ENCODE measurements at places on chromosomes 6 and 20.
A peak's percentile ranks its signal among the peaks of the same experiment; 100 is the strongest.

GRCh38 chr6:110852773-110853172 lies 21.8 kb upstream of the AMD1 start:
- DNase-seq, result no peak

GRCh38 chr20:62888406-62888805 lies 26.8 kb upstream of the TCFL5 start:
- no peak for DNase-seq

DNA sequence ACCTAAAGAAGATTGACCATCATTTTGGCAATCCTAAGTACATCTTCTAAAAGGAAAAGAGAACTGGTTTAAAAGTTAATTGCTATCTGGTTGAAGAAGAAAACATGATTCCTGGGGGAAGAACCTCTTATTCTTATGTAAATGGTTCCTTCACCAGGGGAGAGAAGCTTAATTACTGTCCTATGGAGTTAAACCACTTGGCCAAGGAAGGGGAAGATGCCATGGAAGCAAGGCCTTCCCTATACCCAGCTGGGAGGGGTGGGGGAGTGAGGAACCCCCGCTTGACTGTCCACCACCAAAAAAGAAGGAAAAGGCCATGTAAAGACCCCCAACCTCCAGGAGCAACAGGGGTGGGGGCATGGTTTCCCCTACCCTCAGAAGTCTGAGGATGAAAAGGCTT lies 962.1 kb downstream of the GRIK2 start:
- DNase-seq, result no peak

GRCh38 chr20:59804347-59804746 lies 129.1 kb downstream of the SYCP2 start:
- no peak for DNase-seq

DNA sequence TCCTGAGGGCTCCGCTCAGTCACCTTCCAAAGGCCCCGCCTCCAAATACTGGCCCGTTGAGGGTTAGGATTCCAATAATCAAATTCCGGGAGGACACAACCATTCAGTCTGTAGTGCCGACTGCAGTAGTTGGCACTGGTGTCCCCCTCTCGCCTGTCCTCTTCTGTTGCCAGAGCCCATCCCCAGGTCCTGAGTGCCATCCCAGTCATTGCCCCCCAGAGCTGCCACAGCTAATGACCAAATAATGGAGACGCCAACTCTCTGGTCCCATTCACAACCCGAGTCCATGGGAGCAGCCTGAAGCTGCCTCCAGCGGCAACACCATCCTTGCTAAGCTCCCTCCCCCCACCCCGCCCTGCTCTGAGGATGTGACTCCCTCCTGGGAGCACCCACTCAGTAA lies 115.9 kb downstream of the JPH2 start:
- DNase-seq, result no peak

DNA sequence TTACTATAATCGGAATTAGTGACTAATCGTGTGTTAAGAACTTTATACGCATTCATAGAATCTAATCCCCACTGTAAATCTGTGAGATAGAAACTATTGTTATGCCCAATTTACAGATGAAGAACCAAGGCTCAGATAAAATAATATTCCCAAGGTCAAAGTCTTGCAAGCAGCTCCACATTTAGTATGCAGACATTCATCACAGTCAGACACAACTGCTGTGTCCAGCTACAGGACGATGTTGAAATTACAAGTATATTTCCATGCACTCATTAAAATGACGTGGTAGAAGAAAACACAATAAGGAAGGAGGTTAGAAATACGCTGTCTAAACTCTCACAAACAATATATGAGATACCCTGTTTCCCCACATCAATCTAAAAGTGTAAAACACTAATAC lies 82.5 kb downstream of the PREX1 start:
- DNase-seq, result peak; percentile 23

DNA sequence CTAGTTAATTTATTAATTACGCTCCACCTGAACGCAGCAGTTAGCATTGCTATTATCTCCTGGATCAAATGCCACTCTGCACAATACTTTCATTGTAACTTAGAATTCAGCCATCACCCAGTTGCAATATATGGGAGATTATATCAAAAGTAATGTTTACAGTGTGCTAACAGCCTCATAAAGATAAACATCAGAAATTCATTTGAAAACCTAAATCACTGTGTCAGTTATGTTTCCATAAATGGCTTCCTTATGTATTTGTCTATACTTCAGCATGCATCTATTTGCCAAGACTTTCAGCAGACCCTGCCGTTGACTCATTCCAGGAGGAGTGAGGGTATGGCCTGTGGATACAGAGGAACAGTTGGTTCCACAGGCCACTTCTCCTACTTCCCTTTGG lies 300.1 kb downstream of the TFAP2B start:
- DNase-seq, result peak; percentile 81

DNA sequence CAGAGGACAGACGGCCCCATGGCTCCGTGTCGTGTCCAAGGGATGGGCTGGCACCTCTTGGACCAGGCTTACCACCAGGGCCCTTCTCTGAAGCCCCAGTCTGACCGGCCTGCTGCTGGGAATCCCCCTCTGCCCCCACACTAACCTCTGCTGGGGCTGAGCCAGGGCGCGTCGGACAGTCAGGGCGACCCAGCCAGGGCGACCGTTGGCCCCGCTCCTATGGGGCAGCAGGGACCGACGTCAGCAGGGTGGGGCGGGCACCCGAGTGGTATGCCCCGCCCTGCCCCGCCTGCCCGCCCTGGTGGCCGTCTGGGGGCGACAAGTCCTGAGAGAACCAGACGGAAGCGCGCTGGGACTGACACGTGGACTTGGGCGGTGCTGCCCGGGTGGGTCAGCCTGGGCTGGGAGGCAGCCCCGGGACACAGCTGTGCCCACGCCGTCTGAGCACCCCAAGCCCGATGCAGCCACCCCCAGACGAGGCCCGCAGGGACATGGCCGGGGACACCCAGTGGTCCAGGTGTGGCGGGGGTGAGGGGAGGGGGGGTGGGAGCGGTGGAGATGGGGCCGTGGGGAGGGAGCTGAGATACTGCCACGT lies at the start of gene SLC17A9:
Gene SLC17A9 (plus strand): TSS at position 337 of the 595 bp plus-strand sequence. CDS start 122 bp downstream, at position 459.
- no peak for DNase-seq

GRCh38 chr6:110731196-110731595 lies 84.1 kb downstream of the CDK19 start:
- DNase-seq, result peak; percentile 86

- no peak for DNase-seq
Measured at GRCh38 chr6:119540417-119540816, 190.9 kb upstream of the MAN1A1 start.

GRCh38 chr20:58751979-58752378 lies 59.4 kb downstream of the NPEPL1 start:
- DNase-seq, result no peak

GRCh38 chr6:43517505-43518357 lies 842 bp downstream of the POLR1C start:
- no peak for DNase-seq

- no peak for DNase-seq
Measured at GRCh38 chr20:17798601-17799000, 98.8 kb downstream of the BANF2 start.

- no peak for DNase-seq
Measured at GRCh38 chr6:6293317-6293716, 27.1 kb downstream of the F13A1 start.

DNA sequence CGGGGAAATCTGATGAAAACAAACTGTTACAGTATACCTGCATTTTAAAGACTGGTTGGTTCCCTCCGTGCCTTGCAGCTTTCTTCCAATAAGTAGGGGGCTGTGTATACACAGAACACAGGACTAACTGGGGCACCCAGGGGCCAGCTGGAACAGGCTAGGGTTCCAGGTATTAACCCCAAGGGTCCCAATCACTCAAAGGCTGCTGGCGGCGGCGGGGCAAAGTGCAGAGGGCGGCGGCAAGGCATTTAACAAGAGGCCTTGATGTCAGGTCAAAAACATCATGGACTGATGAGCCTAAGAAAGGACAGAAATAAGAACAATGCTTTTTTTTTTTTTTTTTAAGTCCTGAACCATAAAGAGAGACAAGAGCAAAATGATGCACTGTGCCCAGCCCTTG lies 2.5 kb downstream of the PMEPA1 start:
- no peak for DNase-seq

- no peak for DNase-seq
Measured at GRCh38 chr6:112232845-112233256, 21.5 kb downstream of the LAMA4 start.

DNA sequence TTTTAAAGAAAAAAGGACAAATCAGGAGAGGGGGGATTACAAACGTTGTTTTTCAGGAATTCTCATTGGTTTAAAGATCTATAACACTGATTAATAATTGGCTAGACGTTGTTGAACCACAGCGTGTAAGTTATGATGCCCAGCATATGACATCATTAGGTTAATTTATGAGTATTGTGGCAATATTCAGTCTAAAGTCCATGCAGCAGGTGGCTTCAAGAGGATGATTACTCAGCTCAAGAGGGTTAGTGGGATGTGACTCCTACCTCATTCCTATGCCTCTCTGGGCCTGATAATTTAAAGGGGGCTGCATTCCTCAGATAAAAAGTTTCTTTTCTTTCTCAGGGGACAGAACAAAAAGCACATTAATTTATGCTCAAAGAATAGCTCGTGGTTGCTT lies 1309.0 kb downstream of the EPHA7 start:
- DNase-seq, result peak; percentile 28

DNA sequence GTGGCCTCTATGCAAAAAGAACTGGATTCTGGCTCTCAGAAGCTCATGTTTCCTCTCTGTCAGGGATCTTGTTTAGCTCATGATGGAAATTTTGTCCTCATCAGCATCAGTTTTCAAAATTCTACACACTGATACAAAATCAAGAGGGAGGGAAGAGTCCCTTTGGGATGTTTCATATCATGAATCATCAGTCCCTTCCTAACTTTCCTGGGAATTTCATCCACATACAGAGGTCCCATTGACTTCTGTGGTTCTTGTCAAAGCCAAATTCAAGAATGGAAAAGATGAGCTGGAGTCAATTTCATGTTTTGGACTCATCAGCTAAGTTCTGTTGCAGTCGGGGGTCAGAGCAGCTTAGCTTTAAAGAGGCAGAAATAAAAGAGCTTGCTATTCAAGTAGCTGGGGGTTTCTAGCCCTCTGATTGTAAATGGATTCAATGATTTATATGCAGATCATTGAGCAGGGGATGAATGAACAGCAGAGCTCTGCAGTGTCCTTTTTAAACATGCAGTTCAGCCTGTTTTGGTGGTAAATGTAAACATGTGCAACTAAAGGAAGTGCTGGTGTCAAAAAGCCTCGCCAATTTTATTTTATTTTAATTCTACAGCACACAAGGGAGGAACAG lies 21.3 kb upstream of the TMEM14A start:
- DNase-seq, result no peak

DNA sequence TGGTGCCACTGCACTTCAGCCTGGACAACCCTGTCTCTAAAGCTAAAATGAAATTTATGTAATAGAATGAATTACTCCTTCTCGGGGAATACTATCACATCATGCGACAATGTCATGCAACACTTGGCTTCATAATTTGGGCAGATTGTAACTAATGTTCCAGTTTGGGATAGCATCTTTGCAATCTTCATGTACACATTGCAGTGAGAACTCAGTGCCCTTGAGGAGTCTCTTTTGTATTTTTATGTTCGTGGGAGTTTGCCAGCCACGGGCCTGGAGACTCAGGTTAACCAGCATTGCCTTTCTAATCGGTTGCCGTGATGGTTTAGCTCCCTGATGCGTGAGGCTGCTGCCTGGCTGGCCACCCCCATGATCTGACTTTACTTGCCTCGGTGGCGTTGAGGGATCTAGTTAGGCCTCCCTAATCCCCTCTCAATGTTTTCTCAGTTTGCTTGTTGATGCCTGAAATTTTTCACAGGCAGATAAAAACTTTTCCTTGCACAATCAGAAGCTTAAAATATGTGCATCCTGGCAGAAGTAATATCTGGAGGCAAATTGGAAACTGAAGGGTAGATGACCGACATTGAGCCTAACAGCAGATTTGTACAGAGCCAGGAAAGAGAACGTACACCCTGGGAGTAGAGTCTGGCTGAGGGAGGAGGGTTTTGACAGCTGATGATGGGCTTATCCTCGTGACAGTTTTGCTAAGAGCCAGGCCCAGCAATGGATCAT lies 2.4 kb downstream of the GMPR start:
- DNase-seq, result no peak

GRCh38 chr20:14065774-14066173 lies 70.5 kb downstream of the MACROD2 start:
- DNase-seq, result no peak

- DNase-seq, result no peak
Measured at GRCh38 chr6:133432021-133432989, 191.1 kb downstream of the EYA4 start.

- no peak for DNase-seq
Measured at GRCh38 chr6:24825130-24825630, 26.5 kb upstream of the ARMH2 start.

DNA sequence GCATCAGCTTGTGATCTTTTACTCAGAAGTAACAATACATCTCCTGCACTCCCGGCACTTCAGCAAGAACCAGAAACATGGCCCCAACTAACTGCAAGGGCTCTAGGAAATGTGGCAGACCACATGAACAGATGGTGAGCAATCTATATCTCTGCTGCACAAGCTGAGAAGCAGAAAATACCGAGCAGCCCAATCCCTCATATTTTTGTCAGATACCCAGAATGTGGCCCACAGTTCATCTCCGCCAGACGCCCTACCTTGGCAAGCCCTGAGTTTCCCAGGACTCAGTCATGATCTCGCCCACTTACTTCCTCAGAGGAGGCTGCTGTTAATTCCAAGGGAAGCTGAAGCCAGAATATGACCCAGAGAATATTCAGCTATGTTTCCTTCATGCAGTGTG lies 63.1 kb upstream of the PHACTR1 start:
- no peak for DNase-seq

DNA sequence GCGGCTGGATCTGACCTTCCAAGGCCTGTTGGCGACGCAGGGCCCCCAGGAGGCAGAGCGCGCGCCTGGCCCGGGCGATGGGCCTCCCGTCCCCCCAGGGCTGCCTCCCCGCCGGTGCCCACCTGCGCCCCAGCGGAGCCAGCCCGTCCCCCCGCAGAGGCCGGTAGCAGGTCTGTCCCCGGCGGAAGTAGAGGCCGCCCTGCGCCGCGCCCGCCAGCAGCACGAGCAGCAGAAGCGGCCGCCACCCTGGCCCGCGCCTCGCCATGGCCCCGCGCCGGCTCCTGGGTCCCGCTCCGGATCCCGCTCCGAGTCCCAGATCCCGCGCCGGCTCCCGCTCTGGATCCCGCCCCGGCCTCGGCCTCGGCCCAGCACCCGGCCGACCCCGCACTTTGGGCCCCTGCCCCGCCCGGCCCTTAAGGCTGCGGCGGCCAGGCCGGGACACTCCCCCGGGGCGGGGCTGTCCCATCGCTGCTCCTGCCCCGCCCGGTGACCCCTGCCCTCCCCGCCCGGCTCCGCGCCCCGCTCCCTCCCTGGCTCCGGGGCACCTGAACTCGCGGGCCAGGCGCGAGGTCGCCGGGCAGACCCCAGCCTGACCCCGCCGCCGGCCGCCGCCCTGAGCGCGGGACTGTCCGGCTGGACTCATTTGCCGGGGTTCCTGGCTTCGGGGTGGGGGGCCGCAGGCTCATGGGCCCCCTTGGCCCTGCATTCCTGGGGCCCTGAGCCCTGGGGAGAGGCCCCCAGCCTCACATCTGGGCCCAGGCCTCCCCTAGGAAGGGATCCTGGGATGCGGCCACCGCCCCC lies at the start of gene CTSZ:
Gene CTSZ (minus strand): TSS at position 391 of the 801 bp plus-strand sequence. CDS start 126 bp downstream, at position 265.
- DNase-seq, result no peak
